ENCODE measurements at places on chromosomes 7 and 10.

DNA sequence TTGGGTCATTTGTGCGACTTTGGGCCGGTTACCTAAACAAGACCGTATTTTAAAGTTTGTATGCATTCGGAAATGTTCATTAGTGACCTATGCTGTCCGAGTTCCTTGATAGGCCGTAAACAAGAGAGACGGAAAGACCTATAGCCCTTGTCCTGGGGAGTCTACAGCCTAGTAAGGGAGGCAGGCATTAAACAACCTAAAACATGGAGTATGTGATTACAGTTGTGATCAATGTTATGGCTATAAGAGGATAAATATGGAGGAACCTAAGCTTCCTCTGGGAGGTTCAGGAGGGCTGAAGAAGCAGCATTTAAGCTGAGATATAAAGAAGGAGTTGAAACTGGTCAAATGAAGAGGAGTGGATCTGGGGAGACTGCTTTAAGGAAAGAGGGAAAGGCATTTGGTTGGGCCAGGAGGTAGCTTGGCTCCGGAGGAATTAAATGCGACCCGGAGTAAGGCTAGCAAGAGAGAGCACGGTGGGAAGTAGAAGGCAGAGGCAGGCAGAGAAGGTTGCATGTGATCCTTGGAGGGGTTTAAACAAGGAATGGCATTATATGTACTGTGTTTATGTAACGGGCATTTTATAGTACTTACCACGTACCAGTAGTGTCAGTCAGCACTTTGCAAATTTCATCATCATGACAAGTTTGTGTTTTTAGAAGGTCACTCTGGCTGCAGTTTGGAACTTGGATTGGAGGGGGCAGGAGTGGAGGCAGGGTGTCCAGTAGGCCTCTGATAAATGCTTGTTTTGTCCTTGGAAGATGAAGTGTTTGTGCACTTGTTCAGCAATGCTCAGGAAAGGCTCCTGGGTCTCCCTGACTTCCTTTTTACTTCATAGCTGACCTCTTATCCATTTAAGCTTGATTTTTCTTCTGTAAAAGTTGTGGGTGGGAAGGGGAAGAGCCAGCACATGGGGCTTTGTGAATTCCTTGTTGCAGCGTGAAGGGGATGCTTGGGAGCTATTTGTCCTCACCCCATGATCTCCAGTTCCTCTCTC is 1.0 kb upstream of the AVPI1 start:
- DNase-seq, result no peak

DNA sequence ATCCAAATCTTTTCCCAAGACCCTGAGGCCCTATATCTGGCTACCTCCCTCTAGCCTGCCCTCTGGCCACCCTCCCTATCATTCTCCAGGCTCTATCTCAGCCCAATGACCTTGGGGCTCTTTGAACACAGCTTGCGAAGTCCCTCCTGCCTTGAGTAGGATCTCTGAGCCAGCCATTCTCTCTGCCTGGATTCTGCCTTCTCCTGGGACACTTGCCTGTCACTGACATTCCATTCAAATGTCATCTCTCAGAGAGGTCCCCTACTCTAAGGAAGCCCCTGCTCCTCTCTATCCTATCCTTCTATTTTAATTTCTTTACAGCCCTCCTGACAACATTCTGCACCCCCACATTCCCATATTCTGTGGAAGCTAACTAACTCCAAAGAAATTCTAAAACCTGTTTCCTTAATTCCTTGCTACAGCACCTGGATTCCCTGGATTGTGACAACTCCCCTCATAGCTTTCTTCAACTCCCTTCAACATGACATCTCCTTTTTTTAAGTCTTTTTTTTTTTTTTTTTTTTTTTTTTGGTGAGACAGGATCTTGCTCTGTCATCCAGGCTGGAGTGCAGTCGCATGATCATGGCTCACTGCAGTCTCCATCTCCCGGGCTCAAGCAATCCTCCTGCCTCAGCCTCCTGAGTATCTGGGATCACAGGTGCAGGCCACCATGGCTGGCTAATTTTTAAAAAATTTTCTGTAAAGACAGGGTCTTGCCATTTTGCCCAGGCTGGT is 81.0 kb upstream of the ASAH2 start:
- no peak for DNase-seq

GRCh38 chr7:50229964-50230363 is 74.6 kb upstream of the IKZF1 start:
- DNase-seq, result no peak

DNA sequence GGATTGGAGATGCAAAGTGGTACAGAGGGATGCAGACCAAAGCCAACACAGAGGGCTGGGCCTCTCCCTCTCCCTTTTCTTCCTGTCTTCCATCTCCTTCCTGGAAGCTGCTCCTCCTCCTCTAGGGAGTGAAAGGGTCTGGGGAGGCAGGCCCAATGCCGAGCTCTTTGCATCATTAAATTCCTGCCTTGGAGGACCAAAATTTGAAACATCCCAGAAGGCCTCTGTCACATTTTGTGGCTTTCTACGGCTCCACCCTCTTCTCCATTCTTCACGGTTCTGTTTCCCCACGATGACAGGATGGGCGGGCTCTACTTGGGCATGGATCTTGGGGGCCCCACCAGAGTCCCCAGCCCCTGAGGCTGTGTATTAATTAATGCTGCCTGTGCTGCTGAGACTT is 76.4 kb downstream of the NEURL1 start:
- no peak for DNase-seq

- DNase-seq, result no peak
Observed at GRCh38 chr7:41969561-41970105, 266.7 kb upstream of the INHBA start.
